ENCODE measurements at places on chromosomes 7 and 10. TPM values are rescaled to one million over a fixed set of nuclear protein-coding genes. Genes with fewer than 3 reads are reported as not detected.

DNA sequence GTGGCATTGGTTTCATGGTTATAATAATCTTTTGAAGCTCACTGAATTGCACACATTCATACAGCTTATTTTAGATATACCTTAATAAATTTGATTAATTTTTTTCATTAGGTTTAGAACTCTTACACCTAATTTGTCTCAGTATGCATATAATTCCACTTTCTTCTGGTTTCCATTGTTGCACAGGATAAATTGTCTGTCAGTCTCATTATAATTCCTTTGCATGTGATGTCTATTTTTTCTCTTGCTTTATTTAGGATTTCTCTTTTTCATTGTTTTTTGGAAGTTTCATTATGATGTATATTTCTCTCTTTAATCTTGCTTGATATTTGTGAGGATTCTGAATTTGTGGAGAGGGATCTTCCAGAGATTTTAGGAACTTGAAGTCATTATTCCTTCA is 84.7 kb downstream of the ARL5B start:
- H3K36me3 ChIP-seq, result no peaks in the 10 kb centered on the region
- no peaks in the 10 kb centered on the region for H3K4me1 ChIP-seq
- DNase-seq, result no peak
- H3K4me3 ChIP-seq, result no peak overlapping the region

GRCh38 chr7:95772298-95772770 is at the start of gene DYNC1I1:
Gene DYNC1I1, plus strand, starts transcription at chr7:95772554. Its CDS starts 32,176 bp downstream, at chr7:95804730.
- H3K4me3 ChIP-seq, result peak within 1 kb of the TSS; percentile 55
- no peaks in the 10 kb centered on the region for H3K36me3 ChIP-seq
- H3K4me1 ChIP-seq, result no peaks in the 10 kb centered on the region

DNA sequence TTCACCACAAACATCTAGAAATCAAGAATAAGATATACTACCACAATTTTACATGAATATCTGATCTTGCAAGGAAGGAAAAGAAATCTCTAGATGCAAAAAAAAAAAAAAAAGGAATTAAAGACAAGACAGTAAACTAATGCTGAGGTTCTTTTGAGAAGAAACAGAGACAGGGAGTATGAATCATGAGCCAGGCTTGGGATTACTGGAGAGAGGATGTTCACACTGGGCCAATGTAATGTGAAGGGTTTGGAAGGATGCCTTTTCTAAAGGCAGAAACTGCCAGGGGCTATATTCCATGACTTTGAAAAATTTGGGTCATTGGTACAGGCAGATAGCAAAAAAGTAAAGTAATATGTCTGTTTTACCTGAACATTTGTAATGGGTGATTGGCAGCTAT is 573.0 kb upstream of the IGFBP3 start:
- no peaks in the 10 kb centered on the region for H3K36me3 ChIP-seq
- H3K4me1 ChIP-seq, result no peaks in the 10 kb centered on the region
- no peak overlapping the region for H3K4me3 ChIP-seq
- H3K27me3 ChIP-seq, result no peaks in the 10 kb centered on the region
- DNase-seq, result no peak
- no peak overlapping the region for H3K27ac ChIP-seq

DNA sequence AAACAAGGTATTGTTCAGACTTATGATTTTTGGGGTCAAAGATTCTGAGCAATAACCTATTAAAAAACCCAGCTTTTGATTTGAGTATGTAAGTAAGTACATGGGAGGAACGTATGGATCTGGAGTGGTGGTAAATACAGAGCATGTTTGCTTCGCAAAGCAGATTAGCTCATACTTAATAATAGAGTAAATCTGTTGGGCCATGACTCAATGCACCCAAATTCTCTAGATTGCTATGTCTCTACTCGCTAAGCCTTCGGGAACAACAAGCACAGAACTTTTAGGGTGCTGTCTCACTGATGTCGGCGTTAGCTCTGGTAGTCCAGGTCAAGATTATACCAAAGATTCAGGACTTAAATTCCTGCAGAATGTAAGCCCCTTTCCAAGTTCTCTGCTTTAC is 807 bp upstream of the MINPP1 start:
- H3K27me3 ChIP-seq, result no peaks in the 10 kb centered on the region
- no peaks in the 10 kb centered on the region for H3K4me1 ChIP-seq
- H3K27ac ChIP-seq, result no peak overlapping the region
- H3K36me3 ChIP-seq, result no peaks in the 10 kb centered on the region
- H3K4me3 ChIP-seq, result no peak overlapping the region
- no peak for DNase-seq

Gene GRB10
- 63.1 TPM for total RNA-seq

Gene SLC26A5
- total RNA-seq, result 1.5 TPM

All from prostate gland (tissue), 2 donors.